Transverse colon (tissue), 4 donors: ENCODE measurements at places on chromosomes 7 and 10. TPM values are rescaled to one million over a fixed set of nuclear protein-coding genes. Genes with fewer than 3 reads are reported as not detected.
A peak's percentile ranks its signal among the peaks of the same experiment; 100 is the strongest.

GRCh38 chr7:18126281-18126680 is 98.6 kb upstream of the PRPS1L1 start:
- no peaks in the 10 kb centered on the region for H3K4me1 ChIP-seq
- H3K4me3 ChIP-seq = no peak overlapping the region
- no peaks in the 10 kb centered on the region for H3K27me3 ChIP-seq
- no peak for DNase-seq
- no peaks in the 10 kb centered on the region for H3K36me3 ChIP-seq

DNA sequence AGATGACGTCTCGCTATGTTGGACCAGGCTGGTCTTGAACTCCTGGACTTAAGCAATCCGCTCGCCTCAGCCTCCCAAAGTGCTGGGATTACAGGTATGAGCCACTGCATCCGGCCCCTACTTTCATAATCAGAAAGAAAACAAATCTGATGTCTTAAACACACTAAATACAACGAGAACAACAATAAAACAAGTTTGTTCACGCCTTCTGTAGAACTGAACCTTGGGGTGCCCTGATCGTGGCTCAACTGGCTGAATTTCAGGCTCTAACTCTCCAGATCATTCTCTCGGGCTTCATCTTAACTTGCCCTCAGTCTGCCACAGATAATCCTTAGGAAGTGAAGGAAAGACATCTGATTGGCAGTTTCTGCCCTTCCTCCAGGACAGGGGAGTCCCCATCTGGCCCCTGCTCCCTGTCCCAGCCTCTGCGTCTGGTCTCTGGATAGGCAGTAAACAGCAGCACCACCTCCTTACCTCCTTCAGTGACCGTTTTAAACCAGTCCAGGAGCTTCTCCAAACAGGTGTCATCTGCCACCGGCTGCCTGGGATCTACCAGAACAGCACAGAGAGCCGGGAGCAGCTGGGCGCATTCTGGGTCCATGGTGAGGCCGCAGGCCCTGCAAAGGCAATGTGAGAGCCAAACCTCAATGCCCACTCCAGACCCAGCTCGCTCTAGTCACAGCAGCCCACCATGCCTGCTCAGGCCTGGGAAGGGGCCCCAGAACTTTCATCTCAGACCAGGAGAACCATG is 1.3 kb downstream of the BRAT1 start:
- H3K4me1 ChIP-seq = peaks cover 28% of the 10 kb centered on the region
- no peaks in the 10 kb centered on the region for H3K36me3 ChIP-seq
- DNase-seq = no peak
- no peak overlapping the region for H3K27ac ChIP-seq
- no peaks in the 10 kb centered on the region for H3K27me3 ChIP-seq
- H3K4me3 ChIP-seq = peak overlapping the region; percentile 82

- no peak overlapping the region for H3K27ac ChIP-seq
- no peaks in the 10 kb centered on the region for H3K27me3 ChIP-seq
- peaks cover 21% of the 10 kb centered on the region for H3K36me3 ChIP-seq
Measured at GRCh38 chr10:70879207-70879606, 9.2 kb downstream of the PCBD1 start.

- no peaks in the 10 kb centered on the region for H3K27me3 ChIP-seq
- H3K27ac ChIP-seq = no peak overlapping the region
- DNase-seq = no peak
- no peak overlapping the region for H3K4me3 ChIP-seq
- peaks cover 12% of the 10 kb centered on the region for H3K4me1 ChIP-seq
Measured at GRCh38 chr7:22204312-22204711, 152.6 kb downstream of the RAPGEF5 start.

- DNase-seq = no peak
- no peaks in the 10 kb centered on the region for H3K36me3 ChIP-seq
- no peaks in the 10 kb centered on the region for H3K27me3 ChIP-seq
- H3K27ac ChIP-seq = no peak overlapping the region
Measured at GRCh38 chr10:11898372-11899066, 75.4 kb downstream of the PROSER2 start.

The RAMP3 gene
- total RNA-seq = 18.7 TPM

The PLOD3 gene
- total RNA-seq = 49.7 TPM
